ENCODE measurements at places on chromosomes 4 and X.

- peaks cover 24% of the 10 kb centered on the region for H3K4me1 ChIP-seq
- no peak overlapping the region for H3K27ac ChIP-seq
- peaks cover 12% of the 10 kb centered on the region for H3K36me3 ChIP-seq
Measured at GRCh38 chr4:6806924-6807626, 24.5 kb downstream of the KIAA0232 start.

GRCh38 chrX:14232688-14233087 lies 203.0 kb upstream of the GEMIN8 start:
- H3K4me1 ChIP-seq = no peaks in the 10 kb centered on the region
- H3K4me3 ChIP-seq = no peak overlapping the region
- DNase-seq = no peak
- H3K27ac ChIP-seq = no peak overlapping the region
- H3K27me3 ChIP-seq = peaks cover 2% of the 10 kb centered on the region
- H3K36me3 ChIP-seq = no peaks in the 10 kb centered on the region

DNA sequence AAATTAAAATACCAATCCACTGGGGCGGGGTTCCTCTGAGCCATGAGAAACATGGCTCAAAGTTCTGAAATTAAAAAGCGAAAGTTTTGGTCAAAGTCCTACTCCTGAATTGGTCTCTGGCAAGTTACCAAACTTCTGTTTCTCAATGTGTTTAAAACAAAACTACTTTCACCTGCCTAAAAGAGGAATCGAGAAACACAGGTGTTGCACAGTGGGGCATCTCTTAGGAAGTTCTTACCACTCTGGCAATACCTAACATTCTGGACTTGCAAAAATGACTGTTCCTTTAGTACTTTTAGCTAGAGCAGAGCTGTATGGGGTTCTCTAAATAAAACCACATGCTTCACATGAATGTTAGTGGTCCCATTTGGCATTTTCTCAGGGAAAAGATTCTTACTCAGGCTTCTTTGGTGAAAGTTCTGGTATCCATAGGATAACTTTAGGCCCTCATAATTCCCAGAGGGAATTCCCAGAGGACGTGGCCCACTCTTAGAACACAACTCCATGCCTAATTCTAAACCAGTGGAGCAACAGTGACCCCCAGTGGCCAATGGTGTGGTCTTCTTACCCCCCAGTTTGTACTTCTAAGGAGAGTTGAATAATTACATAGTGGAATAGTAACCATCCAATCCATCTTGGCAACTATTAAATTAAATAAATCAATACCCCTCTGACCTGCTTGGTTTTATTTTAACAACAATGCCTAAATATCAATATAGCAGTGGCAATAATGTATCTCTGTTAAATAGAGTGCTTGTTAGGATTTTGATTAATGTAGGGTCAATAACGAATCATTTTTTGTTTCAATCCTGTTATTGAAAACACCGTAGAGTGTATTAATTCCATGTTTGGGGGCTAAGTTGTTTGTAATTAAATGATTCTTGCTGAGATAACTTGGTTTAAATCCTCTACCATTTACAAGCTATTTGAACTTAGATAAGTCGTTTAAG lies 21.9 kb downstream of the BMP3 start:
- H3K36me3 ChIP-seq = no peaks in the 10 kb centered on the region
- peak; percentile 63 for DNase-seq
- H3K4me1 ChIP-seq = no peaks in the 10 kb centered on the region
- H3K4me3 ChIP-seq = no peak overlapping the region

- H3K27me3 ChIP-seq = peaks cover 11% of the 10 kb centered on the region
- H3K36me3 ChIP-seq = no peaks in the 10 kb centered on the region
- peak overlapping the region; percentile 26 for H3K27ac ChIP-seq
- peak; percentile 97 for DNase-seq
- H3K4me3 ChIP-seq = peak overlapping the region; percentile 40
- peaks cover 60% of the 10 kb centered on the region for H3K4me1 ChIP-seq
Measured at GRCh38 chr4:48047421-48047844, 30.9 kb downstream of the NIPAL1 start.

DNA sequence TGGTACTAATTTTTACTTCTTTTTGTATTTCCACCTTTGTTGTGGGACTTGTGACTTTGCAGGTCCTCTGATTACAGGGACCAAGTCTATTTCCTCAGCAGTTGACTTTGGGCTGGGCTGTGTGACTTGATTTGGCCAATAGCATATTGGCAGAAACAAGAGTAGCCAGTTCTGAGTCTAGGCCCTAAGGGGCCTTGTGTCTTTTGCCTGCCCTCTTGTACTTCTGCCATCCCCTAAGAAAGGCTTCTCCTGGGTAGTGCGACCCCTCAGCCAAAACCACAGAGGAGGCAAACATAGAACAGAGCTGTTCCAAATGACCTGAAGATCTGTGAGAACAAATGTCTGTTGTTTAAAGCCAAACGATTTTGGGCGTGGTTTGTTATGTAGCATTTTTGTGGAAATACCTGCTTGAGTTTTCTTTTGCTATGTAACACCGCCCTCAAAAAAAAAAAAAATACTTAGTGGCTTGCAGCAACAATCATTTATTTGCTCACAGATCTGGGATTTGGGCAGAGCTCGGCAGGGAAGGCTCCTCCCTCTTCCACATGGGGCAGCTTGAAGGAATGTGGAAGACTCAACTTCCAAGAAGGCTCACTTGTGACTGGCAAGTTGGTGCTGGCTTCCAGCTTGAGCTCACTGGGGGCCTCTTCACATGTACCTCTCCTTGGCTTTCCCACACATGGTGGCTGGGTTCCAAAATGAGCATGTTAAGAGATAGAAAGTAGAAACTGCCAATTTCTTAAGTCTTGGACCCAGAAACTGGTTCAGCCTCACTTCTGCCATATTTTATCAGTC lies 423.0 kb upstream of the CNKSR2 start:
- no peaks in the 10 kb centered on the region for H3K4me1 ChIP-seq
- H3K27ac ChIP-seq = no peak overlapping the region
- DNase-seq = no peak
- no peak overlapping the region for H3K4me3 ChIP-seq

GRCh38 chr4:25535701-25536473 lies 119.8 kb upstream of the SLC34A2 start:
- no peak for DNase-seq
- peaks cover 1% of the 10 kb centered on the region for H3K27me3 ChIP-seq
- H3K4me1 ChIP-seq = no peaks in the 10 kb centered on the region

DNA sequence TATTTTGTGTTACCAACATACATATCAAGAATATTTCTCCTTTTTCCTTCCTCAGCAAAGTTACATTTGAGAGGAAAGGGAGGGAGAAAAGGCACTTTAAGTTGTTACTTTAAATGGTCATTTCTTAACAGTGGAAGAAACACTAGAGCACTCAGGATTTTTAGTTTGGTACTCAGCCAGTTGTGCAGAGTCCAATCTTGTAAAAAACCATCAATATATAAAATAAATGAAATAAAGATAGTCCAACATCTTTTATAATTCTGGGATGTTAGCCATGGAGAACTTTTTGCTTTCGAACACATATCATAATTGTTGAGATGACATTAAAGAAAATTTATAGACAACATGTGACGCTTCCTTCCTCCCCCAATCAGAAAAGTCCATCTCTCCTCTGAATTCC lies 253.8 kb downstream of the QDPR start:
- peaks cover 6% of the 10 kb centered on the region for H3K27me3 ChIP-seq
- H3K4me3 ChIP-seq = no peak overlapping the region
- no peaks in the 10 kb centered on the region for H3K36me3 ChIP-seq
- no peak overlapping the region for H3K27ac ChIP-seq
- peaks cover 7% of the 10 kb centered on the region for H3K4me1 ChIP-seq
- DNase-seq = no peak

- H3K27me3 ChIP-seq = no peaks in the 10 kb centered on the region
- no peaks in the 10 kb centered on the region for H3K4me1 ChIP-seq
- H3K4me3 ChIP-seq = no peak overlapping the region
Measured at GRCh38 chrX:63664083-63664482, 120.9 kb downstream of the ARHGEF9 start.

GRCh38 chr4:17436750-17437090 lies 75.2 kb downstream of the QDPR start:
- no peaks in the 10 kb centered on the region for H3K27me3 ChIP-seq
- no peak overlapping the region for H3K4me3 ChIP-seq
- H3K27ac ChIP-seq = no peak overlapping the region
- H3K36me3 ChIP-seq = no peaks in the 10 kb centered on the region

GRCh38 chrX:119790977-119791436 lies 423 bp downstream of the RPL39 start:
- DNase-seq = peak; percentile 41
- peak overlapping the region; percentile 96 for H3K27ac ChIP-seq
- H3K4me1 ChIP-seq = peaks cover 27% of the 10 kb centered on the region
- peak overlapping the region; percentile 91 for H3K4me3 ChIP-seq
- H3K36me3 ChIP-seq = peaks cover 50% of the 10 kb centered on the region
- no peaks in the 10 kb centered on the region for H3K27me3 ChIP-seq

- no peaks in the 10 kb centered on the region for H3K4me1 ChIP-seq
- DNase-seq = no peak
- H3K4me3 ChIP-seq = no peak overlapping the region
- no peak overlapping the region for H3K27ac ChIP-seq
Measured at GRCh38 chrX:11407331-11408108, 114.3 kb downstream of the AMELX start.
